ENCODE measurements at places on chromosomes 4 and X.

GRCh38 chrX:69153060-69153730, 12.1 kb downstream of the PJA1 start:
- no peak for DNase-seq

- no peak for DNase-seq
These were observed 8.5 kb downstream of the UNC5C start for GRCh38 chr4:95540227-95540626.

DNA sequence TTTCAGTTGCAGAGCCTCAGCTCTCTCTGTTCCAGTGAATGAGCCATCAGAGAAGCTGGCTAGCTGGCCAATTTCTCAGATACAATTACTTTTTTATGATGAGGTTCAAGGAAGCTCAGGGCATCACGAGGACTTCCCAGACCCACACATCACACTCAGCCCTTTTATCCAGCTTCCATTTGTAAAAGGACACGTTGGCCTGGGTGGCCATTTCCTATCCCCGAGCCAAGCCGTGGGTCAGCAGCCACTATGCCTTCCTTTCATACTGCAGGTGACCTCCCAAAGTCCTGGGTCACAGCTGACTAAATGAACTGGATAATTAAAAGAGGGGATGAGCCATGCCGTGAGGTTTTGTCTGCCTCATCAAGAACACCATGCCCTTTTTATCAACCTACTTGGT, 236.9 kb upstream of the PPARGC1A start:
- DNase-seq, result no peak

DNA sequence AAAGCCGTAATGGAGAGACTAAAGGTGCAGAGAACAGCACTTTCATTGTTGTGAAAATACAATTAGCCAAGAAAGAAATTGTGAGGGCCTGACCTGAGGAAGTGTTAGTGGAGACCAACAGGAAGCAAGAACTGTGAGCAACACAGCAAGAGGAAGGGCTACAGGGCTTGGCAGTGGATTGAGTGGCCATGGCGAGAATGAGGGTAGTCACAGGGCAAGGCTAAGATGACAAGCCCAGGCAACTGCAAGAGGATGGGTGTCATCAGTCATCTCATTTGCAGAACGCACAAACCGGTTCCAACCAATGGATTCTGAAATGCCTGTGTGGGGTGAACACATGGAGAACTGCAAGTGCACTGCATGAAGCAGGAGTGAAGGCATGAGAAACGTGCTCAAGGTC, 3.6 kb downstream of the SLC10A6 start:
- DNase-seq, result no peak

DNA sequence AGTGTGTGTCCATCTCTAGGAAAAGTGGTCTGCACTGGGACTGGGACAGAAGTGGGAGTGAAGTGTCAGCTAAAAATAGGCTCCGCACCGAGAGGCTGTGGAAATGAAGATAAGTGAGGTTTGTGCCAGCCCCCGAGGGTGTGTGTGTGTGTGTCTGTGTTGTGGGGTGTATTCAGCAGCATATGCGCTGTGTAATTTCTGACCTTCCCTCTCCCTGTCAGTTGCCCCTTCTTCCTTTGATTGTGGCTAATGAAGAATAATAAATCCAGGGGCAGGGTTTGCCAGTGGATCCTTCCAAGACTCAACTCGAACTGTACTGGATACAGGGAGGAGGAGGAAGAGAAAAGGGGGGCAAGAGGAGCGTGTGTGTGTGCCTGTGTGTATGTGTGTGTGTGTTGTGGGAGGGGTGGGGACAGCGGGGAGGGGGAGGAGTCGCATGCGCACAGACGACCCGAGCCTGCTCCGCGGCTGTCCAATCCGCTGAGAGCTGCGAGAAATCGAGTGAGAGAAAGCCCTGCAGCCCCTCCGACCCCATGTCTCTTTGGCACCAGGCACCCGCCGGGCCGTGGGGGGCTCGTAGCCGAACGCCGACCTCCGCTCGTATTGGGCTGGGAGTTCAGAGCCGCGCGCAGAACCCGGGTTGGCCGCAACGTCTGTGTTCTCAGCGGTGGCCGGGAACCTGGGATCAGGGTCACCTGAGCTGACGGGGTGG, 916 bp upstream of the POU4F2 start:
- no peak for DNase-seq

- no peak for DNase-seq
These were observed 261.5 kb downstream of the GPC3 start for GRCh38 chrX:133723930-133724329.

DNA sequence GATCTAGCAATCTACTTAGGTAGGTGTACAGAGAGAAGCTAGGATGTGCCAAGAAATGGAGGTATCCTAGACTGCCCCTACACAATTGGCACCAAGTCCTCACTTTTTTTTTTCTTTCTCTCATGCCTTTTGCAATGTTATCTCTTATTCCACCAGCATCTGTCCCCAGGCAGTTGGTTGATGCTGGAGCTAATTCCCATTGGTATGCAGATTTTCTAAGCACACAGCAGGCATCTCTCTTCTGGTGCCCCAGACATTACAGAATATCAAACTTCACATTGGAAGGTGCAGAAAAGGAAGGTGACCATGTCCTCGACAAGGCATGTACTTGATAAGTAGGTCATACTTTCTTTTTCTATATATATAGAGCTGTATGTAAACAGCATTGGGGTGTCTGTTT, 21.6 kb downstream of the LUZP4 start:
- no peak for DNase-seq

Data from activated T-helper 1 cell treated with anti-CD3 and anti-CD28 coated beads, Interleukin-2, amount 50 U/mL, for 16 hours (primary cell).